GM12865 (cell line): ENCODE measurements at places on chromosomes 3 and 15.
A peak's percentile ranks its signal among the peaks of the same experiment; 100 is the strongest.

DNA sequence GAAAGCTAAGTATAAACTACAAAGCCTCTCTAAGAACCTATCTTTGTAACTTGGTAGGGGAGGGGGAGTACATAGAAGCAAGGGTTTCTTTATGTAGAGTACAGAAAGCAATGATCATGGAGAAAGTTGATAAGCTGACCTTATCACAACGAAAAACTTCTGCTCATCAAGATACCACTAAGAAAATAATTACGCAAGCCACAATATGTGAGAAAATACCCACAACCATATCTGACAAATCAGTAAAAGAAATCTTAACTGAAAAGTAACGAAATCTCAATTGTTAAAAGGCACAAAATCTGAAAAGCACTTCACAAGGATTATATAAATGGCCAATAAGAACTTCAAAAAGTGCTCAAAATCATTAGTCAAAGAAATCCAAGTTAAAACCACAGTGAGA is 35.1 kb upstream of the RPS17 start:
- no peak for DNase-seq

DNA sequence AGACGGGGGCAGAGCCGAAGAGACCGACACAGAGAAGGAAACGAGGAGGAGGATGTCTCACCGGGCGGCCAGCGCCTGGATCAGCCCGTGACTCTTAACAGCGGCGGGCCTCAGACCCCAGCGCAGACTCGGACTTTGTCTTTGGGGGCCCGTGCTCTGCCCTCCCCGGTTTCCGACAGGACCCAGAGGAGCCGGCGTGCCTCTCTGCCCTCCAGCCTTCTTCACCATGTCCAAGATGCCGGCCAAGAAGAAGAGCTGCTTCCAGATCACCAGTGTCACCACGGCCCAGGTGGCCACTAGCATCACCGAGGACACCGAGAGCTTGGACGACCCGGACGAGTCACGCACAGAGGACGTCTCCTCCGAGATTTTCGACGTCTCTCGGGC is 1.0 kb downstream of the TSC22D2 start:
- DNase-seq, result no peak

DNA sequence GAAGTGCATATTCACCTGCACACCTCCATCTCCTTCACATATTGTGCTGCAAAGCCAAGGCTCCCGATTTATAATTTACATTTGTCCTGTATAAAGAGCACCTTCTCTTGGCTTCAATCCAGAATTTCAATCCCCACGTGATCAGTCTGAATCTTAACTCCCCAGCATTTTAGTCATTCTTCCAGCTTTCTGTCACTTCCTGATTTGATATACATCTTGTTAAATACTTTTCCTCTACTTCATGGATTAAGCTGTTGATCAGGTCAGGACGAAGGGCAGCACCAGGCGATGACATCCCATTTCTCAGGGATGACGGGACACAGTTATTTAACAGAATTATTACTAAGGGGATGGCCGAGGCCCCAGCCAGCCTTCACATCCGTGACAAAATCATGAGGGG is 212.5 kb downstream of the EPHB1 start:
- DNase-seq, result no peak

- peak; percentile 70 for DNase-seq
Measured at GRCh38 chr3:99808163-99808794, 9.4 kb upstream of the CMSS1 start.

DNA sequence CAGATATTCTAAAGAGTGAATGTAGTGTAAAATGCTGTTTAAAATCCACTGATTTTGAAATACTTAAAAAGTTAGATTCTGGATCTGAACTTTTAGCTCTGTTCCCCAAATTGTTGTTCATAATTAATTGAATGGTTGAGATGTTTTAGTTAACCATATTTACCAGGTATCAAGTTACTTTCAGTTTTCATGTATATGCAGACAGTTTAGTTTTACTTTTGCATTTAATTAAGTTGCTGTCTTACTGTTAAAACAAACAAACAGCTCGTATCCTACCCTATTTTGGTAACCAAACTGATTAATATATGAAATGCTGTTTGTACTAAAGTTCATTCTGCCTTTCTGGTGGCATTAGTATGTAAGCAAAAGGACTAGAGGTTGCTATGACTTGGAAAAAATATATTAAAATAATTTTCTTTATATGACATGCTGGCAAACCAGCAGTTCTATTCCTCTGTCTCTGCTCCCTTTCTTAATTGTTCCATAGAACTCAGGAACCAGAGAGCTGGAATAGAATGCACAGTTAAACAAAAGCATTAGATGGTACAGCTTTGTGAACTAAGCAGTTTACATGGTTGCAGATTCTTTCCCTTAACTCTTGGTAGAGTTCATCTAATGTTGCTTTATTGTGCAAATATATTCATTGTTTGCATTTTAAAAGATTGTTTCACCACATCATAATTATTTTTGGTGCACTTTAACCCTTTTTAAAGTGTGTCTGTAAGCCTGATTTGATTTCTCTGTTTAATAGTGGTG is 39.5 kb upstream of the SCAANT1 start:
- peak; percentile 20 for DNase-seq

DNA sequence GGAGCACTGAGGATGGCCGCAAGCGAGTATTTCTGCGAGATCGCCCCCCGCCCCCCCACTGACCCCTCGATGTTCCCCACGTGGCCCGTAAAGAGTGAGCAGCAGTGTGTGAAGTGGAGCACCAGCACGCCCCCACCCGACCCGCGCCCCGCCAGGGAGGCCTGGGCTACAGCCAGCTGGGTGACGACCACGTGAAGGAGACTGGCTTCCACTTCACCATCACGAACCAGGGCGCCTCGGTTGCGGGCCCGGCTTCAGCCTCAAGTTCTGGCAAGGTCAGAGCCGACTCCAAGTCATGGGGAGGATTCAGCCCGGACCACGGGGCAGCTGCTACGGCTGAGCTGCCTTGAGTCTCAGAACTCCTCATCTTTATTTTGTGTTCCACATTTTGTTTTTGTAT is 2.4 kb upstream of the RNU5B-1 start:
- no peak for DNase-seq

GRCh38 chr3:78013653-78014052 is 973.8 kb downstream of the ROBO2 start:
- no peak for DNase-seq

DNA sequence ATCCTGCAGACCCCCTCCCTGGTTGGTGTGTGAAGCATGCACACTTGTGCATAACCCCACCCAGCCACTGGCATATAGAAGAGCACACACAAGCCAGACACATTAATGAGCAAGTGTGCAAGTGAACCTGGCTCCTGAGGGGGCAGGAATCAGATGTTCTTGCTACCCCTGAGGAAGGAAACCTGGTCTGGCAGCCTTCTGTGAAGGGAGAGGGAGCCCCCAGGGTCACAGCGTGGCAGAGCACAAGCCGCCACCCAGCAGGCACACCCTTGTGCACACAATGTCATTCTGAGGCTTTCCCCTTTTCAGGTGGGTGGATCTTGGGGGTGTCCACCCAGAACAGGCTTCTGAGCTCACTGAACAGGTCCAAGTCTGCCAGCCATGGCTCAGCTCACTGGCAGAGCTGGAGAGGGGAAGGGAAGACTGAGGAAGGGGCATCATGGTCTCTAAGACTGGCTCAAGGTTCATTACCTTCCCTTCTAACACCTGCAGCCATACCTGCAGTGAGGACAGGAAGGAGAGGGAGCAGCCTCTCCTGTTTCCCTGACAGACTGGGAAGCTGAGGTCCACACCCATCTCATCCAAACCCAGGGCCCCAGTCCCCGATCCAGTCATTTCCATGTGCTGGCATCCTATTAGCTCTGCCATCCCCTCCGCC is 31.6 kb upstream of the SEMA3F start:
- DNase-seq, result no peak

DNA sequence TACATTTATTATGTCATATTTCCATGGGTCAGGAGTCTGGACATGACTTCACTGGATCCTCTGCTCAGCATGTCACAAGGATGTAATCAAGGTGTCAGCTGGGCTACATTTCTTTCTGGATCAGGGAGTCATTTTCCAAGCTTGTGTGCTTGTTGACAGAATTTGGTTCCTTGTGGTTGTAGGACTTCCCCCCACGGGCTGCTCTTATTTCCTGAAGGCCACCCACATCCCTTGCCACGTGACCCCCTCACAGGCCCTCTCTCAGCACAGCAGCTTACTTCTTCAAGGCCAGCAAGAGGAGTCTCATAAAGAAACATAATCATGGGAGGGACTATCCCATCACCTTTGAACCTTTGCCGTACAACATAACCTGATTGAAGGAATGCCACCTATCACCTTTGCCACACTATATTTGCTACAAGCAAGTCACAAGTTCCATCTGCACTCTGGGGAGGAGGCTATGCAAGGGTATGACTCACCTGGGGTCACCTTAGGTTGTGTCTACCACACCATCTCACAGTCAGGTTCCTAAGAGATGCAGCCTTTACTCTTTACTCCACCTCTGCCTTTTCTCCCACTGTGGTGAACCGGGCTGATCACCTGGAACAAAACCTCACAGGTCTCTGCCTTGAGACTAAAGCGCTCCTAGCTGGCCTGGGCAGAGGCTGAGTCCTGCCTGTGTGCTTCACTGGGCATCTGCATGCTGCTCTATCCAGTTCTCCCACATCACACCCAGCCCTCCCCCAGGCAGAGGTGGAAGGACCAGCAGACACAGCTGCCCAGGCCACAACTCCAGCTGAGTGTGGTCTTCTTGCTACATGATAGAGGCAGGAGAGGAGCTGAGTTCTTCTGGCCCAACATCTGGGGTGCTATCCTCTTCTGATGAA is 13.5 kb downstream of the RAB6B start:
- DNase-seq, result no peak

DNA sequence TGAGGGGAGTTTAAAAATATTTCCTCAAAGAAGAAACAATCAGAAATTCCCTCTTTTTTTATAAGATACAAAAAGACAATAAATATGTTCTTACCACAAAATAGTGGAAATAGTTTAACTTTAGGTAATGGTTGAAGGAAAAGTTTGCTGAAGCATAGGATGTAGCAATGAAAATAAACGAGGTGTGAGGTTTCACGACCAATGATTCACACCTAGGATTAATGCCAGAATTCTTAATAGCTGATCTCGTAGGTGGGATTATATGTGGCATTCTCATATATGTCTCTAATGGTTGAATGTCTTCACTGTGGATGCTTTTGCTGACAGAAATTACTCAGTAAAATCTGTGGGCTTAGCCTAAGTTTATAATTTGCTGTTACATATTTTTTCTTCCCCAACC is 467.7 kb downstream of the FGF12 start:
- no peak for DNase-seq

DNA sequence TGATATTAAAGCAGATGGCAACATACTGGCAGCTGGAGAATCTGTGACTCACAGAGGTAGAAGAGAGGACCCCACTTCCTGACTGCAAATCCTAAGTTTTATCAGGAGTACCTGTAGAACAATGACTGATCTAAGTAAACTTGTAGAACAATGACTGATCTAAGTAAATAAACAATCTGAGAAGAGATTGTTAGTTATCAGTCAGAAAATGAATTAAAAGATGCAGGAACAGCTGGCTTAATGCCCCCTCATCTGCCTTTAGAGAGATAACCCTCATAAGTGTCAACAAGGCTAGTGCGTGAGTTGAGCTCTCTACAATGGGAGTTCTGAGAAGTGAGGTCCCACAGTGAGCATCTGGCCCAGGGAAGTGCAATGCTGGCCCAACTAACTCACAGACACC is 14.6 kb downstream of the ACAD11 start:
- DNase-seq, result no peak

DNA sequence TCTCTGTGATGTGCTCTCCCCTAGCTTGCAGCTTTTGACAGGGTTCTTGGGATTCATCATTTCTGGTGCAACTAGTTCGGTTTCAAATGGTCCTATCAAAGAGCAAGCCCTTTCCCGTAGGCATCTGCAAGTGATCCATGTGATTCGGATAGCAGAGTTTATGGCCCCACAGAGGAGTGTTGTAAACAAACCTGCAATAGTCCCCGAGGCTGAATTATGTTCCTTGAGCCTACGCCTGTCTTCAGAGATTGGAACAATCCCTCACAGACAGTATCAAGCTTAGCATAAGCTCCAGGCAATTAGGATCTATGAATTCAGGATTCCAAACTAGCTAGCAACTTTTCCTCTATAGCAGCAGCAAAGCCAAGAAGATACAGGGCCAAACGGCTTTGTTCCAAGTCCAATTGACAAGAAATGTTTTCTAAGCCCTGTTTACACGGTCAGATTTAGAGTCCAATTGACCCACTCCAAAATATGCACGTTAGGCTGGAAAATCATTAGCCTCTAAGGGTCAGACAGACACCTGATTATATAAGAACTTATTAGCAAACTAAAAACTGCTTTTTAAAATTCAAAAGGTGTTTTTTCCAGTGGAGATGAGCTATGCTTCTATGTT is 24.8 kb downstream of the LNP1 start:
- DNase-seq, result no peak

DNA sequence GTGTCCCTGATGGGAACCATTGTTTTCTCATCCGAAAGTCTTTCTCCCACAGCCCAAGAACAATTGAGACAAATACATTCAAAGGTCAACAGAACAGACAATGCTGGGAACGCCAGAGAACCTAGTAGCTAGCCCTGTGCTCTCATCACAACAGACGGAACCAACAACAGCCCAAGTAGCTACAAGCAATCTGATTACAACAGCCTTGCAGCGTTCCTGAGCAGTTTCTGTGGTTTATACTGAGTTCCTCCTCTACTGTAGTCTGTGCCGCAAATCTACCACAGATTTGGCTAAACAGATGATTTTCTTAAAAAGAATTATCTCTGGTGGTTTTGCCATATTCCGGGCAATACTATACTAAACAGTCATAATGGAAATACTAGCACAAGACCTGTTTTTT is 435.6 kb downstream of the MECOM start:
- DNase-seq, result peak; percentile 58

DNA sequence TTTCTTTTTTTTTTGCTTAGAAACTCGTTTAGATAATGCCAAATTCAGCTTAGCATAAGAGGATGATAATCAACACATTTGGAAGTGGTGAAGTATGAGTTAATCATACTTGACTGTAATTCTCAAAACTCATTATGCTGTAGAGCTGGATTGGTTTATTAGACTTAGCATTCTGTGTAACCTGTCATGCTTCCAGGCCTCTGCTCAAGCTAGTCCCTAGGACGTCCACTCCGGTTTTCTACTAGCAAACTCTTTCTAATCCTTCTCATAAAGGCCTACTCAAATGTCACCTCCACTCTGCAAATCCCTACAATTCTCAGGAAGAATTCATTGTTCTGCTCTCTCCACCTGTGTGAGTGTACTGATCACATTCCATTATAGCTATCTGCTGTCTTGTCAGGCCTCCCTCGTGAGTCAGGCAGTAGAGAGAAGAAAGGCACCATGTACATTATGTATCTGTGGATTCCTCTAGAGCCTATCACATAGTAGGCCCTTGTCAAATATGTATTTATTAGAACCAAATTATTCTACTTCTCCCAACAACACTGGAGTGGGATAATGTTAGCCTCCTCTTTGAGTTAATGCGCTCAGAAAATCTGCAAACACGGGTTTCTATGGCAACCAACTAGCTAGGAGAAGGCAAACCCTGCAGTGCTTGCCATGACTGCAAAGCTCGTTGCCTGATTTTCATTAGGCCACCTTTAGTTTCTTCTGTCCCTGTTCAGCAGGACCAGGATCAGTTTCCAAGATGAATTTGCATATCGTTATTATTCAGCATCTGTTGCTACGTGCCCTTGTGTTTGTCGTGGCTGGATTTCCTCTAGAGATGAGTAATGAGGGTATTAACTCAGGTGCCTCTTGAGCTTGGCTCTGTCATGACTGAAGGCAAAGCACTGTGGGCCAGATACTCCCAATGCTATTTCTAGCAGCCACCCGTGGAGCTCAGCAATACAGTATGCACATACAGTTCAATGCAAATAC is 30.7 kb downstream of the ATP13A5 start:
- DNase-seq, result peak; percentile 40

- peak; percentile 78 for DNase-seq
Measured at GRCh38 chr3:32510075-32510724, 7.5 kb upstream of the CMTM6 start.

GRCh38 chr3:21466476-21466875 is 284.5 kb downstream of the ZNF385D start:
- no peak for DNase-seq
